8988T (cell line): ENCODE measurements at places on chromosomes 6 and 20.

GRCh38 chr20:10249048-10249770 lies 30.6 kb downstream of the SNAP25 start:
- no peak for DNase-seq

- DNase-seq, result no peak
Observed at GRCh38 chr20:15333170-15333569, 995.8 kb upstream of the FLRT3 start.

DNA sequence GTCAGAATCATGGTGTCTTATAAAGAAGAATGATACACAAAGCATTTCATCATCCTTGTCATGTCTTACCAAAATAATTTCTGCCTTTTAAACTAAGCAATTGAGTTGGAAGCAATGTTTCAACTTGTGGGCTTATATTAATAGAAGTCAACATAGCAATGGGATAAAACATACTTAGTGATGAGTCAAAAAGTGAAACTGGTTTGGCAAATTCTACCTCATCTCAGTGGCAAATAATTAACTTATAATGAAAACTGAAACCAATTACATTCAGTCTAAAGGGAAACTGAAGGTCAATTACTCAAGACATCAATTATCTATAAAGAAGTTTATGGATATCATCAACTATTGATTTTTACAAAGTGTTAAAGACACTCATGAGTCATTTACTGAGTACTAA lies 463.8 kb downstream of the BMP2 start:
- no peak for DNase-seq

DNA sequence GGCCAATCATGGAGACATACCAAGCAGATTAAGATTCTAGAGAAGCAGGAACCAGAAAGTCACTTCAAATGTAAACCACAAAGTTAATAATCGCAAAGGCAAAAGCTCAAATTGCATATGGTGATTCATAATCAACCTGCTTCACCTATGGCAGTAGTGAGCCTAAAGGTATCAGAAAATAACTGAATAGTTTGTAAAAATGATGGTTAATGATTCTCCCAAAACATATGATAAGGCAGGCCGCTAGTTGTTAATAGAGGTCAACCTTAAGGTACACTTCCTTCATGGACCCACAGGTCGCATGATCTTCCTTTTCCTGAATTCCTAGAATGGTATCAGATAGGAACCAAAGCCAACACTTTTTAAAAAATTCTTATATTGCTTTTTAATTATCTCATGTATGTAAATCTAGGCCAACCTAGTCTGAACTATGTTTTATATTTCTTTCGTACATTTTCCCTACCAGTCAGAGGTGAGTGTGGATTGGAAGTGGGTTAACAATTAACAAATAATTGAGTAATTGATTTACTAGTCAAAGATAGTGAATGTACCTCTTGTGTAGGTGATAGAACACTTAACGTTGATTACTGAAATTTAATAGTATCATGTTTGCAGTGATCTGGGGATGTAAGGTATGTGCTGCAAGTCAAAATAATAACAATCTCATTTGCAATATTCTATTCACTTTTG lies 16.4 kb downstream of the TAAR2 start:
- no peak for DNase-seq

DNA sequence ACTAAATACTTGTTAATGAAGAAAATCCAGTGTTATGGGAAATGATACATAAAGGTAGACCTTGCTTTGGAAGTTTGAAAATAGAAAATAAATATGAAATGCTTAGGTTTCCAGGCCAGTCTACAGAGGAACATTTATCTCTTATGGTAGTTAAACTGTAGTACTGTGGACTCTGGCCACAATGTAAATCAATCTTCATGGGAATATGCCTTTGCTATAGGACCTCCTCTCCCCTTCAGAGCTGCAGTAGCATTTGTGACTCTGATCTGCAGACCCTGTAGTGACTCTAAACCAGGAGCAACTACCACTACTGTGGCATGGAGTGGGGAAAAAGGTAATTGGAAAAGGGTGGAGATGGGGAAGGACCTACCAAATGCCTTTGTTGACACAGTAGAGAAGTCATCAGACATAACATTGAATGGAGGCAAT lies 4.5 kb downstream of the HSPA1A start:
- DNase-seq, result no peak

DNA sequence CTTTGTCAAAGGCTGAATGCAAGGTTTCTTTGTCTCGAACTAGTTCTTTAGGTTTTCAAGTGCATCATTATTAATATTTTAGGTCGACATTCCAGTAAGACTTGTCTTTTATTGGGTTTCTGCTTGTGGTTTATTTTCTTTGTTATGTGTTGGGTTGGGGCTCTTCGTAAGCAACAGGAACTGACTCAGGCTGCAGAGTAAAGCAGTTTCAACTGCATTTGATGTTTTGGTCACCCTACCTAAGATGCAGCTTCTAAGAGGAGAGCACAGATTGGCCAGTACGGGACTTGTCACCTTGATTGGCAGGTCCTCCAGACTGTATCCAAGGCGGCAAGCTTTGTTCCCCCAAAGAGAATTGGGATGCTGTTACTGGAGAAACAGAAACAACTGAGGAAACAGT lies 149.5 kb upstream of the SULF2 start:
- DNase-seq, result no peak

DNA sequence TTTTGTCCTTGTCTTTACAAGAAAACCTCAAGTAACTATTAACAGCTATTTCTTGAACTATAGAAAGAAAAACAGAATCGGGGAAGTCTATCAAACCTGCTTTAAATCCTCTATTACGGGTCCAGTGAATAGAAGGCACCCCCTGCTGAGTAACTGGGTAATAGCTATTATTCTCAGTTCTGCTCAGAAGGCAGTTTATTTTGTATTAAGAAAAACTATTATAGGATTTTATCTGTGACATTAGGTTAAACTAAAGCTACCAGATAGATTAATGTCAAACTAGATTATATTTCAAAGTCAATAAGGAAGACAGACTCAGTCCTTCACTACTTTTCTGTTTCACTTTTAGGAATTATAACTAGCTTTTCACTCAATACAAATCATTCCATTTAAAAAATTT lies 93.7 kb downstream of the DST start:
- no peak for DNase-seq

- DNase-seq, result no peak
Observed at GRCh38 chr6:2197177-2197671, 48.2 kb downstream of the GMDS start.
